Effector memory CD4-positive, alpha-beta T cell (primary cell): ENCODE measurements at places on chromosomes 11 and 22.

DNA sequence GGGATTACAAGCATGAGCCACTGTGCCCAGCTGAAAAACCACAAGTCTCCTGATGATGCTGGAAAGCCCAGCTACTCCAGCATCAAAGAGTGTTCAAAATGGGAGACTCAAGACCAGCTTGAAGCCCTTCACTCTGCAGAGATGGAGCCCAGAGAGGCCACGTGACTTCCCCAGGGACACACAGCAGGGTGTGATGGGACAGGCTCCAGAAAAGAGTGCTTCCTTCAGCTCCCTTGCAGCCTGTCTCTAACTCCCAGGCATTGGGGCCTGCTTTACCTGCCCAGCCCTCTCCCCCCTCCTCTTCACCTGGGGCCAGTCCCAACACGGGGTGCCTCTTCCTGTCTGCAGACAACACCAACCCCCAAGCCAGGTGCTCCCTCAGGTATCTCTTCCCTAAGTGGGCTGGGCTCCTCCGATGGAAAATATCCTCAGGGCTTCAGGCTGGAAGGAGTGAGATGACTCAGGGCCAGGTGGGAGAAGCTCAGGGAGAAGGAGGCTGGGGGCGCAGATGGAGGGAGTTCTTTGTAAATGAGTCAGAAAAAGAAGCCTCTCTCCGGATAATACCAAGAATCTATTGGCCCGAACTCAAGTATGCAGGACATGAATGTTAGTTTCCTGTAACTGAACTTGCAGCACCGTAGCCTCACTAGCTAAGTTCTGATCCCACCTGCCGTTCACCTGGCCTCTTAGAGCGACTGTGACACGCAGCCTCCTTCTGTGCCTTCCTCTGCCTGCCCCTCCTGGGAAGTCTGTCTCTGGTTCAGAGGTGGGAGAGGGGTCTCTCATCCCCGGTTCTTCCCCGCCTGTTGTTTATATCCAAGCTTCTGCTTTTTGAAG lies 326.6 kb downstream of the MN1 start:
- no peak for DNase-seq

GRCh38 chr11:112958670-112959069 lies 2.5 kb upstream of the NCAM1 start:
- DNase-seq: no peak

GRCh38 chr11:42054351-42054900 lies 595.0 kb upstream of the LRRC4C start:
- DNase-seq: no peak

GRCh38 chr11:888310-889212 lies 22.0 kb downstream of the CHID1 start:
- DNase-seq: no peak

DNA sequence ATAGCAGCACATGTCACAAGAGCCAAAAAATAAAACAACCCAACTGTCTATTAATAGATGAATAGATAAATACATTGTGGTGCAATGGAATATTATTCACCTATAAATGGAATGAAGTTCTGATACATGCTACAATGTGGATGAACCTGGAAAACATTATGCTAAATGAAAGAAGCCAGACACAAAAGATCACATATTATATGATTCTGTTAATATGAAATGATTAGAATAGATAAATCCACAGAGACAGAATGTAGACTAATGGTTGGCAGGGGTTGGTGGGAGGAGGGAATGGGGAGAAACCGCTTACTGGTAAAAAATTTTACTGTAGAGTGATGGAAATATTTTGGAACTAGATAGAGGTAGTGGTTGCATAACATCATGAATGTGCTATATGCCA lies 32.9 kb upstream of the RRM1 start:
- no peak for DNase-seq

DNA sequence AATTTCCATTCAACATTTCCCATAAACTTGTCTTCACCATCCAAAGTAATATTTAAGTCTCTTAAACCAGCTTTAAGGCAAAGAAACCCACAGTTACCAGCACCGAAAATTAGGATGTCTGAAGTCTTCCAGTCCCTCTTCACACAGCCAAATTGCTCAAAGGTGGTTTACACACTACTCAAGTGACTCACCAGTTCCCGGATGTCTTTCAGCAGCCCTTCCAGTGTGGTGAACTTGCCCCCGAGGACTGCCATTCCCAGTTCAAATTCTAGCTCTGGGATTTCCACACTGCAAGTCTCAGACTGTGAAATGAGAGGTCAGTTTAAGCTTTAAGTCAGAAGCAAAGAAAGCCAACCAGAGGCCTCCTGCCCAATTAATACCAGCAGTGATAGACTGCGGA lies 5.1 kb downstream of the ZPR1 start:
- no peak for DNase-seq
